ENCODE measurements at places on chromosomes 3 and 15.

DNA sequence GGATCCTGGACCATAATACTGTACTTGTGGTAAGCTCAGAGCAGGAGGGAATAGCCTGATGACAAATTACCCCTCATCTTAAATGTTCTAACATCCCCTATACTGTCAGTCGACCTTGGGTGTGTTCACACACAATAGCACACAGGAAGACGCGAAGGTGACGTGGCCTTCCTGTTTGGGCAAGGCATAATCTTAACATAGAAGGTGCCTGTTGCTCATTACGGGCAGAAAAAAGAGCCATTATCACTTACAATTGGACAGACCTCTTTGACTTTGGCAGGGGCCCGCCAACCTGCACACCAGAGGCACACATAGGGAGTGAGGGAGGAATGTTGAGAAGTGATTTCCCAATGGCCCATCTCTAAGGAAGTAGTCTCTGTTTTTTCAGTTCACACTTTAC lies 144.2 kb downstream of the ANO10 start:
- DNase-seq: peak; percentile 14

DNA sequence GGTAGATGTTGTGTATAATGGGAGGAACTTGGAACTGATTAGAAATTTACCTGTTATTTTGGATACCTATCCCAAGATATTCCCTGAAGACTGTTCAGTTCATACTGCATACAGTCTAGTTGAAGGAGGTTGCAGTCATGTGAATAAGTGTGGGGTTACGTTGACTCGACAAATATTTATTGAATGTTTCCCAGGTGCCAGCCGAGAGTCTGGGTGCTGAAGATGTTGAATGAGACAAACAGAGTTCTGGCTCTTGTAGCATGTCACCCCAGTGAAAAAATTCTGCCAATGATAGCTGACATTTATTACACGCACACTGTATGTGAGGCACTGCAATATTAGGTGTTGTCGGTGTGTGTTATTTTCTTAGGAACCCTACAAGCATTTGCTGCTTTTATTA lies 176.0 kb downstream of the KCNMB2 start:
- DNase-seq: no peak

DNA sequence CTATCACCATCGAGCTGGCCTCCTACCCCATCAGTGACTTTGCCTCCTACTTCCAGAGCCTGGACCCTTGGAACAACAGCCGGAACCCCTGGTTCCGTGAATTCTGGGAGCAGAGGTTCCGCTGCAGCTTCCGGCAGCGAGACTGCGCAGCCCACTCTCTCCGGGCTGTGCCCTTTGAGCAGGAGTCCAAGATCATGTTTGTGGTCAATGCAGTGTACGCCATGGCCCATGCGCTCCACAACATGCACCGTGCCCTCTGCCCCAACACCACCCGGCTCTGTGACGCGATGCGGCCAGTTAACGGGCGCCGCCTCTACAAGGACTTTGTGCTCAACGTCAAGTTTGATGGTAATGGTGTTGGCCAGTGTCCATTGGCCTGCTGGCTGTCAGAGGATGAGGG lies 6.1 kb downstream of the GRM2 start:
- DNase-seq: no peak

DNA sequence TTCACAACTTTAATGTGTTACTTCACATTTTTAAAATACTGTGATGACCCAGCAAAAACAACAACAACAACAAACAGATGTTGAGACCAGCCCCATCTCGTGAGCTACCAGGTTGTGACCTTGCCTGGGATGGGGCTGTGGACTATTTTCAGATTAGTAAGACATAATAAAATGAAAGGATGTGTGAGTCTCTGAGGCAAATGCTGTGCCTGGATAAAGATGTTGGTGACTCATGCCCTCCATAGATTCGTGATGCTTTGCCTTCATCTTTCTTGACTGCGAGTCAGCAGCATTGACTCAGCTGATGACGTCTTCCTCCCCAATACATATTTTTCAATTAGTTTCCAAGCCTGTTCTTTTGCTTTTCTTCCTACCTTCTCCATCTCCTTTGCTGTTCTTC lies 453.0 kb upstream of the CFAP20DC start:
- DNase-seq: no peak

DNA sequence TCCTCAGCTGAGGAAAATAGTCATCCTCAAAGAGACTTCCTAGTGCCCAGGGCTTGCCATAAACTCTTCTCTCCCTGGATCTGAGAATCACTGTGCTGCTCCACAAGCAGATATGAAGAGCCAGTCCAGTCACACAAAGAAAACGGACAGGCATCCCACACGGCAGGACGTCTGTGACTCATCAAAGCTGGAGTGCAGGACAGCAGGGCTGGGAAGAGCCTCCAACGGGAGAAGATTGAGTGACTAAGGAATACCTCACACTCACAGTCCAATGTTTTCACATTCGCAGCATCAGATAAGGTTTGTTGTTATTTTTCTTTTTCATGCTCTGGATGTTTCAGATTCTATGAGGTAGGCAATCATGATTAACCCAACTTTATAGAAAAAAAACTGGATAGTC lies 57.8 kb downstream of the NEK10 start:
- DNase-seq: no peak

DNA sequence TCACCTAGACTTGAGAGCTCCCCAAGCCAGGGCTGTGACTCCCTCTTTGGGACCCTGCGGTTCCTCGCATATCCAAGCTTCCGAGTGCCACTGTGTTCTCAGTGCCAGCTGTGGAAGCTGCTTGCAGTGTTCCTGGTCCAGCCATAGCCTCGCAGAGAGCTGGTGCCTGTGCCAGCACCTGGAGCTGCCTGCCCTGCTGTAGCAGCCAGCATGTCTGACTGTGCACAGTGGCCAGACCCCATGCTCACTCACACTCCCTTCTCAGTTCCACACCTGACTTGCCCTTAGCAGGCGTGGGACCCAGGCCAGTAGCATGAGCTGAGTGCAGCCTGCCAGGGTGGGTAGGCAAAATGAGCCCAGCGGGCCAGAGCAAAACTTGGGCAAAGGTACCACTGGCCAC lies 25.3 kb downstream of the LRRC49 start:
- DNase-seq: no peak

- DNase-seq: no peak
Measured at GRCh38 chr3:38968403-38968802, 83.3 kb downstream of the SCN11A start.

GRCh38 chr3:169835533-169835932 lies 22.8 kb upstream of the LRRC34 start:
- DNase-seq: no peak

DNA sequence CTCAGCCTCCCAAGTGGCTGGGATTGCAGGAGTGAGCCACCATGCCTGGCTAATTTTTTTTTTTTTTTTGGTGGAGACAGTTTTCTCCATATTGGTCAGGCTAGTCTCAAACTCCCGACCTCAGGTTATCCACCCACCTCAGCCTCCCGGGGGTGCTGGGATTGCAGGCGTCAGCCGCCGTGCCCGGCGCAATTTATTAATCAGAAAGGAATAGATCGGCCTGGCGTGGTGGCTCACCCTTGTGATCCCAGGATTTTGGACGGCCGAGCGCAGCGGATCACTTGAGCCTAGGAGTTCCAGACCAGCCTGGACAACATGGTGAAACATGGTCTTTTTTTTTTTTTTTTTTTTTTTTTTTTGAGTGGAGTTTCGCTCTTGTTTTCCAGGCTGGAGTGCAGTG lies 13.3 kb upstream of the GOLGA8M start:
- DNase-seq: no peak

DNA sequence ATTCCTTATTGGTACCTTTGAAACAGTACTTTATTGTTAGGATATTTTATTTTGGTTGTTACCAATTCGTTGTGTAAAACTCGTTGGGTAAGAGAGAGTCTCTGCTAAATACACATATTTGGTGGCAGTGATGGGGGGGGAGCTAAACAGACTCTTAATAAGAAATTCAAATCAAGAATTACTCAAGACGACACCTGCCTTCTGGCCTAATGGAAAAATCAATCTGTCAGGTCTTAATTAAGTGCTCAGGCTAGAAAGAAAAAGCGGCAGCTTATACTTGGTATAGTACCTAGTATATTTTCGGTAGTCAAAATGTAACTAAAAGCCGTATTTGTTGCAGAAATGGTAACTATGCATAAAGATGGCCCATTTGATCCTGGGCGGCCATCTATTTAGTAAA lies 18.2 kb downstream of the FOXP1 start:
- no peak for DNase-seq

GRCh38 chr15:63028442-63029110 lies 14.0 kb upstream of the TPM1 start:
- no peak for DNase-seq

DNA sequence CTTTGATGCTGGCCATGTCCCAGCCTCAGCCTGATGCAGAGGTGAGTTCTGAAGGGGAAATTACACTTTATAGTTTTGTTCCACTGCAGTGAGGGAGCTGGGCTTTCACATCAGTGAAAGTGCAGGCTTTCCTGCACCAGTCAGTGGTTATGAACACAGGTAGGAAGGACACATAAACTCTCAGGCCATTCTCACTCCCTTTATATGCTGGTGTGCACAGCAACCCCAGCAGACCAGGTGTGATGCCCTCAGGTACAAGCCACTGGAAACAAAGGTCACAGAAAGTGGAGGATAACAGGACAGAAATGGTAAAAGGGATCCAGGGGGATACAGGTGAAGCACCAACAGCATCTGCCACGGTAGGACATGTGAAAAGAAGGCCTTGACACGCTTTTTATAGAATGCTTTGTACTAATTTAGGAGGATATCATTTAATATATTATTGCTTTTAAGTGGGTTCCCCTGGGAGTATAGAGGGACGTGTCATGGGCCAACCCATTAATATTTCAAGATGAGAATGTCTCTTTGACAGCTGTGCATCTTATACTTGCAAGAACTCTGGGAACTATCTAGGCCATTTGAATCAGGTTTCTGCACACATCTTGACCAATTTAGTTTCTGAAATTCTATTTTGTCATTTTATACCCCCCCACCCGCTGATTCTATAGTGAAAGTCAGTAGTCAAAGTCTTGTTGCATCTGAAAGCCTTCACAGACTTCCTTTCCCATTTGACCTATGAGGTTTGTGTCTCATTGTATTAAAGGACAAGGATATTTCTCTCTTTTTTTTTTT lies 25.0 kb upstream of the BLM start:
- DNase-seq: no peak

GRCh38 chr3:117788061-117788460 lies 1078.5 kb downstream of the TUSC7 start:
- DNase-seq: no peak

DNA sequence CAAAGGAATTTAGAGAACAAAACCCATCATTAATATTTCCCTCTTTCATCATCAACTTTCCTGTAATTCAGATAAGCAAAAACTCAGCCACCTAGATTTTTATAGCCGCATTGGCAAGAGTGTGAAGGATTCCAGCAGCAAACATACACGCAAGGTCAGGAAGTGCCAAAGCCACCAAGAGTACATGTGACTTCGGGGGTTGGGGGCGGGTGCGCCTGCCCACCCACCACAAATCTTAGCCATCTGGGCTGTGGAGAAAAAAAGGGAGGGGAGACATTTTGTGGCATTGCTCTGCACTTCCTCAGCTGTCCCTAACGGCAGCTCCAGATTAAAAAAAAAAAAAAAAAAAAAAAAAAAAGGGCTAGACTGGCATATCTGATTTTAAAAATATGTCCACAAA lies 148.4 kb downstream of the TNIK start:
- no peak for DNase-seq

DNA sequence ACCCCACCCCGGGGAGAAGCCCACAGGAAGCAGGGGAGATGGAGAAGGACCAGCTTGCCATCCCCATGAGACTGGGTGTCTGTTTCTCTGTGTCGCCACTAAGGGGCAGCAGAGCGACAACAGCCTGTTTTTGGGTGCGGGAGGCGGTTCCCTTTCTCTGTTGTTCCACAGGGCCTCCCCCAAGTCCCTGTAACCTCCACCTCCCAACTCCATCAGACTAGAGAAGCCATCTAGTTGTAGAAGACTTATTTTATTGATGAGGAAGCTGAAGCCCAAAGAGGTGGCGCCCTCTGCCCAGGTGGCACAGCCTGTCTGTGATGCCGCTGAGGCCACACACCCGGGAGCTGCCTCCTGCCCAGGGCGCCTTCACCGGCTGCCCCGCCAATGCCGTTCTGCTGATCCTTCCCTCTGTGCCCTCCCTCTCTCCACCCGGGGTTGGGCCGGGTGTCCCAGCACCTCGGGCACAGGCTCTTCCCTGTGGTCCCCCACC lies 3.9 kb upstream of the CCDC9B start:
- DNase-seq: peak; percentile 30

DNA sequence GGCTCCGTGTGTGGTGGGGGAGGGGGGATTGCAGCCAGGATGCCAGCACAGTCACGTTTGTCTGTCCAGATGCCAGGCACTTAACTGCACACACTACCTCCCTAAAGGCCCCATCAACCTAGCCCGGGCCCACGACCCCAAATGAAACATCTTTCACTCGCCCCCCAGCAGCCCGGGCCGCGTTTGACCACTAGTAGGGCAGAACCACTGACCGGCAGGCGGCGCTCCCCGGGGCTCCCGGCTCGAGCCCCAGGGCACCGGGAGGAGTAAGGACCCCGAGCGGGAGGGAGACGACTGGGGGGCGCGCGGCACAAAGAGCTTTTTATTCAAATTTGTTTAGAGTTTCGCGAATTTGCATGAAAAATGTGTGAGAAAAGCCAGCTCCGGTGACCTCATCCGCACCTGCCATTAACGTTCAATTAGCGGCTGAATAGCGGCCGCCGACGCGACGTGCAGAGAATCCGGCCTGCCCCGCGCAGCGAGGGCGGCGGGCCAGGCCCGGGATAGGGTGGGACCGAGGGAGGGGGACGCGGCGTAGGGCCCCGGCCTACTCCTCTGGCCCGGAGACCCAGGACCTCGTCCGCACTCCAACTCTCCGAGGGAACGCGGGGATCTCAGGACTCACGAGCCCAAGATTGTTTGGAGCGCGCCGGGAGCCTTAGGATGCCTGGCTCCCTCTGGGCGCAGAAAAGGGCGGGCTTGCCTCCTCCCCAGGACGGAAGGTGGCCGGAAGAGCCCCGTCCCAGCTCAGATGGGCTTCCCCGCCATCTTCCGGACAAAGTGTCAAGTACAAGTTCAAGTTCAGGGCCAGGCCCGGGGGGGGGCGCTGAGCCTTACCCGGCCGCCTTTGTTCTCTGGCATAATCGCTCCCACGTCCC lies 64.9 kb upstream of the POLG start:
- DNase-seq: no peak

- no peak for DNase-seq
Measured at GRCh38 chr3:169659096-169659819, 4.3 kb downstream of the MECOM start.

GRCh38 chr3:159881828-159882309 lies 106.8 kb upstream of the IL12A start:
- no peak for DNase-seq

DNA sequence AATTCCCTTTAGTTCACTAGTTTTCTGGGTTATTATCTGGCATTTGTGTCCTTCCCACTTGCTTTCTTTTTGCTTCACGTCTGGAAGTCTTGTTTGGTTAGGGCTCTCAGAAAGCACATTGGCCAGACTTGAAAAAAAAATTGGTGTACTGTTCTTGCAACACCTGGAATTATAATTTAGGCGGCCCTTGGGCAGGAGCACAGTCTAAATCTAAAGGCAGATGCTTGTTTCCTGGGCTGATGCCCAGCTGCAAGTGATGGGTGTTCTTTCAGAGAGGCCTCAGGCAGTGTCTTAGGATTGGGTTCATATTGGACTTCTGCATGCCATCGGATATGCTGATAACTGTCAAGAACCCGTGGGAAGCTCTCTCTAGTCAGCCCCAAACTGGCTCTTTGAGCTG lies 521.5 kb downstream of the PDCD6IP start:
- DNase-seq: no peak
